ENCODE measurements at places on chromosomes 3 and 15. TPM values are rescaled to one million over a fixed set of nuclear protein-coding genes. Genes with fewer than 3 reads are reported as not detected.
A peak's percentile ranks its signal among the peaks of the same experiment; 100 is the strongest.

DNA sequence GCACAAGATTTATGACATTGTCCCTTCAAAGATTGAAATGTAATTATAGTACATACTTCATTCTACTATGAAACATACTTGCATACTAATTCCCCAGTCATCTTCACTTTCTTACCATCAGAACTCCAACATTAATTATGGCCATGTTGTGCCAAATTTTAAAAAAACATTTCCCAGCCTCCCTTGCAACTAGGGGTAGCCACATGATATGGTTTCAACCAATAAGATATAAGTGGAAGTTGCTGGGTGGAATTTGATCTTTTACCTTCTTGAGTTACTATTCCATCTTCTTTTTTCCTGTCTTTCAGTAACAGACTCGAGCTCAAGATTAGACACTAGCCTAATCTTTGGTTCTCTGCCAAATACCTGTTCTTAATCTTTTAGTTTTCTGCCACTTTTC is 25.6 kb upstream of the UBE3A start:
- no peak for DNase-seq

DNA sequence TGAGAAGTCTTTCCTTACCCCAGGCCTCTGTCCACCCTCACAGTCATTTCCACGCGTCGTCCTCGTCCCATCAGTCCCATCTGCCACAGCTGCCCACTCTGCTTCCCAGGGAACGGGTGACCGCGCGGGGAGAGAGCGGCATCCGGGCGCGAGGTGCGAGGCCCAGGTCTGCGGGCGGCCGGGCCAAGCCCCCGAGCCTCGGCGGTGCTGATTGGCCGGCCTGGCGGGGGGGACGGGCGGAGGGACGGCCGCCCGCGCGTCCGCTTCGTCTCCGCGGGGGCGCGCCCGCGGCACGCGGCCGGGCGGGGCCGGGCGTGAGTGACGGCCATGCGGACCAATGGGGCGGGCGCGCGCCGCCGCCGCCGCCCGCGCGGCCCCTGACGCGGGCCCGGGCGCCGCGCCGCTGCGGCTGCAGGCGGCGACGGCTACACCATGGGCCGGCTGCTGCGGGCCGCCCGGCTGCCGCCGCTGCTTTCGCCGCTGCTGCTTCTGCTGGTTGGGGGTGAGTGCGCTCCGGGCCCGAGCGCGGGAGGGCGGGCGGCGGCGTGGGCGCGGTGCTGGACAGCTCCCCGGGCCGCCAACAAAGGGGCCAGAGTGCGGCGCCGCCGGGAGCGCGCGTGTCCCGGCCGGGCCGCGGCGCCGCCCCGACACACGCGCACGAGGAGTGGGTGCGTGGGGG is at the start of gene PODXL2:
Gene PODXL2, plus strand, starts transcription at position 398 of the 679 bp plus-strand sequence. Its CDS starts 35 bp downstream, at position 433.
- DNase-seq: peak; percentile 64

- no peak for DNase-seq
Observed at GRCh38 chr15:85151861-85152260, 170.2 kb downstream of the PDE8A start.

DNA sequence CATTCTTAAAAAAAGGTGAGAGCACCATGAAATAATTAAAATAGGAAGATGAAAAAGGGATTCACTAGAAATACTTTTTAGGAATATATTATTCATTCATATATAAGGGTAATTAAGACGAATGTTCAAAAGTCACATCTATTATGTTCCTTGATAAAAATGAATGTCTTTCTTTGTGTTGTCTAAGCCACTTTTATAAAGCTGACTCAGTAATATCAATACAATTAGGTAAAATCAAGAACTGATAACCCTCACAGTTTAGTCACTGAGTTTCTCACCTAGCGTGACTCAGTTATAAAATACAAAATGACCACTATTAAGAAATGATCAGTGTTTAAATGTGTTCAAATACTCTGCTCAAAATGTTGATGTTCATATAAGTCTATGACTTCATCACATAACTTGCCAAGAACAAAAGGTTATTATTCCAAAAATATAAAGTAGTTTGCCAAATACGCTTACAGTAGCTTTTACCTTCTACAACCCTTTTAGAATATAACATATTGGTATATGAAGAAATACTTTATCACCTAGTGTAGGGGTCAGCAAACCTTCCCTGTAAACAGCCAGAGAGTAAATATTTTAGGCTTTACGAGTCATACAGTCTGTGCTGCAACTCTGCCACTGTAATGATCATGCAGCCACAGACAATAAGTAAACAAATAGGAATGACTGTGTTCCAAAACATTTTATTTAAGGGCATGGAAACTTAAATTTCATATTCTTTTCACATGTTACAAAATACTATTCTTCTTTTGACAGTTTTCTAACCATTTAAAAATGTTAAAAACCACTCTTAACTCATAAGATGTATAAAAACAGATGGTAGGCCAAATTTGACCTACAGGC is 369.8 kb downstream of the TBC1D5 start:
- DNase-seq: no peak

DNA sequence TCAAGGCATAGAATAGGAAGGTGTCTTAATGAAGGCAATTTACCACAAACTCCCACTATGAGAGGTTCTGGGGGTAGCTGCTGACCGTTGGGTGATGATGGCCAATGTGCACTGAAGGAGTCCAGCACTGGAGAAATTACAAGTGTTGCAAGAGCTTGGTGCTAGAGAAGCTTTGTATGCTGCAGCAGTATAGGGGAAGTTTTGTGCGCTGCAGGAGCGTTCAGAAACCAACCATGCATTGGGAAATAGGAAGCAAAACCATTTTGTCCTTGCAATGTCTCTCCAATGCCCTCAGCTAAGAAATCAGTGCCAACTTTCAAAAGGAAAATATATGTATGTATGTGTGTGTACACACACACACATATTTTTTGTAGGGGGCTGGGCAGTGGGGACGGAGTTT is 441.6 kb upstream of the NAALADL2 start:
- no peak for DNase-seq

- peak; percentile 42 for DNase-seq
Observed at GRCh38 chr3:11560746-11561145, 83.0 kb downstream of the VGLL4 start.

ANKRD34C gene
- polyA plus RNA-seq: 0.12 TPM

TP63 gene
- polyA plus RNA-seq: 5.2 TPM

Measured in testis (tissue), 5 donors.